ENCODE measurements at places on chromosomes 6 and 20.
A peak's percentile ranks its signal among the peaks of the same experiment; 100 is the strongest.

DNA sequence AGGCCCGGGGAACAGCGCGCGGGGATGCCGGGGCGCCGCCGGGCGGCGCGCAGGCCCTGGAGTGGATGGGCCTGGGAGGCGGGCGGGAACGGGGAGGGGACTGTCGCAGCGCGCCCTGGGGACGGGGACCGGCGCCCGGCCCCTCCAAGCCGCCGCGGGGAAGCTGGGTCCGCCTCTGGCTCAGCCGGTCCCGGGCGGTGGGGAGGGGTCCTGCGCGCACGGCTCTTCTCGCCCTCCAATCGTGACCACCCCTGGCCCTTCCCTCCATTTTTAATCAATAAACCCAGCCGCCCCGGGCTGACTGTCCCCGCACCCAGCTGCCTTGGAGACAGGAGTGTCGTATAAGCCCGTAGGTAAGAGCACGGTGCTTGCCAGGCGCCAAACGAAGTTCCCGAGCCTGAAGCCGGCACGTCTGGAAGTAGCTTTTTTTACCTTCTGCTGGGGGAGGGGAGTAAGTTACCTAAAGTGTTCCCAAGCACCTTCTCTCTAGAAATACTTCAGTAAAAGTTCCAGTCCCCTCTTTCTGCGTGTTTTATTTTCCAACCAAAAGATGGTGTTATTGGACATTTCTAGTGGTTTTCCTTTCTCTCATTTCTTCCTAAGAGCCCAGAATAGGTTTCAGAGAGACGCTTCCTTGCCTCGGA, 780 bp upstream of the TAF4 start:
- peak; percentile 68 for DNase-seq

DNA sequence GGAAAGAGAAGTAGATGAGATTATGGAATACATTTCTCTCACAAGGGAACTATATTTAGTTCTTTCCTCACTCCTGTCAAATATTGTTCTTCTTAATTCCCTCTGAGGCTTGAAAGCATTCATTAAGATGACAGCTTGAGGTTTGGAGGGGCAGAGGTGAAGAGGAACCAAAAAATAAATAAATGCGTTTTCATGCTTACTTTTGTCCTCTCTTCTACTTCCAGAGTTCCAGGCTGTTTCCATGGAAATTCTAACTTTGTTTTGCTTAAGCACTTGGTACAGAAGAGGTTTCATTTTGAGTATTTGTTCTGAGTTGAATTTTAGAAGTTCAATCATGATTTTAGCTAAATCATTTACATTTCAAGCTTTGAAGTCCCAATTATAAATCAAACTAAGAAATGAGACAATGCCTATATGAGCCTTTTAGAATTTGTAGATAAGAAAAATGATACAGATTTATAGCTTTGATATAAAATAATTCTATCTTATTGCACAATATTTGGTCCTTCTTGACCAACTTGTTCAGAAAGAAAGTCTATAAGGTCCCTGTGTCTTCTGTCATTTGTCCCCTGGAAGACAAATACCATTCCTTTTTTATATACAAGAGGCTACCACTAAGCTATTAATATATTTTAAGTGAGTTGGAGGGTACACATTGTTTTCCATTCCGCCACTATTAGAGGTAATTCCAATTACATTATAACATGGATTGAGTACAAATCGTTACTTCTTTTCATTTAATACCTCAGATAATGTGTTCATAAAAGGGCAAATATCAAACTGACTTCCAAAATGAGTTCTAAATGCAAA, 16.3 kb downstream of the RBM24 start:
- no peak for DNase-seq

DNA sequence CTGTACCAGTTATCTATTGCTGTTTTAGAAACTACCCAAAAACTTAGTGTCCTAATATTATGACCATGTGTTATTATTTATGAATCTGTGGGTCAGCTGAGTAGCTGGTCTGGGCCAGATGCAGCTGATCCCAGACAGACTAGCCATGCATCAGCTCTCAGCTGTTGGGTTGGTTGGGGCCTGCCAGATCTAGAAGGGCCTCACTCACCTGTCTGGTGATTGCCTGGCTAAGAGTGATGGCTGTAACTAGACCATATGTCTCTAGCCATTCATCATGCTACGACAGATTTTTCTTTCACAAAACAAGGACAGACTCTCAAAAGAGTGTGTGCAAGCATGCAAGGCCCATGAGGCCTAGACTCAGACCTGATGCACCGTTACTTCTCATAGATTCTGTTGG, 403.2 kb downstream of the SAMD5 start:
- no peak for DNase-seq

DNA sequence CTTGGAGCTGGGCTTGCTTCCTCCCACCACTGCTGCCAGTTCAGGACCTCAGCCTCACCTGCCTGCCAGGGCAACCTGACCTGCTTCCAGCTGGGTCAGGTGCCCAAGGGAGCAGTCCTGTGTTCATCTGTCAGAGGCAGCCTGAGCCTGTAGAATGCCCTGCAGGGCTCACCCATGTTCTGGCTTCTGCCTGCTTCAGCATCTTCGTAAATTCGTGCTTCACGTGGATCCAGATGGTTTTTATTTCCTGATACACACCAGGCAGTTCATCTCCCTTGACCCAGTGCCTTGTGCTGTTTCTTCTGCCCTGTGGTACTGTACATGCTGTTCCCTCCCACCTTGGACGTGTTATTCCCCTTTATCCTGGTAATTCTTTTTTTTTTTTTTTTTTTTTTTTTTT, 50.2 kb downstream of the ARID1B start:
- no peak for DNase-seq

GRCh38 chr6:144912474-144912873, 627.3 kb downstream of the UTRN start:
- DNase-seq, result peak; percentile 56

GRCh38 chr6:31821301-31822035, 6.1 kb upstream of the HSPA1B start:
- peak; percentile 71 for DNase-seq

DNA sequence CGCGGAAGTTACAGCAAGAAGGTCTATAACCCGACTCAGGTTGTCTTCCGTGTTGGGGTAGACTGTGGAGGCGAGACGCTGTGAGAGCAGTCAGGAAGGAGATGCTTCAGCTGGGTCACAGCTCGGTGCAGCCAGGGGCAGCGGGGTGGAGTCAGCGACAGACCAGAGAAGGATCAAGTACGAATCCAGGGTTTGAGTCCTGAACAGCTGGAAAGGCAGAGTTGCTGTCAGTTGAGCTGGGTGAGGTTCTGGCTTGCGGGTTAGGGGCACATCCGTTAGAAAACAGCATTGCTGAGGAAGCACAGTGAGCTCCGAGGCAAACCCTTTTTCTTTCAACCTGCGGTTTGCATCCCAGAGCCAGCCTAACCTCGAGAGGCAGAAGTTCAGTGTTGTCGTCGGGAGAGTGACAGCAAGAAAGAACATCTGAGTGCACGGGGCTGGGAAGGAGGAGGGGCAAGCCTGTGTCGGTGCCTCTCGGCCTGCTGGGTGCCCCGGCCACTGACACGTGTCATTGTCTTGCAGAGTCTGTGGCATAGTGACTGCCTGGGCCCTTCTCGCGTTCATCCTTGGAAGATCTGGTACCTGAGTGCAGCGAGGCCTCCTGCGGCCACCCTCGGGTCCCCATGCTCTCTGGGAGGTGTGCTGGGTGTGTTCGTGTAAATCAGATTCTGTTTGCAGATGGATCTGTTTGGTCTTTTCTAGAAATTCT, 20.0 kb downstream of the PNLDC1 start:
- DNase-seq, result peak; percentile 79

DNA sequence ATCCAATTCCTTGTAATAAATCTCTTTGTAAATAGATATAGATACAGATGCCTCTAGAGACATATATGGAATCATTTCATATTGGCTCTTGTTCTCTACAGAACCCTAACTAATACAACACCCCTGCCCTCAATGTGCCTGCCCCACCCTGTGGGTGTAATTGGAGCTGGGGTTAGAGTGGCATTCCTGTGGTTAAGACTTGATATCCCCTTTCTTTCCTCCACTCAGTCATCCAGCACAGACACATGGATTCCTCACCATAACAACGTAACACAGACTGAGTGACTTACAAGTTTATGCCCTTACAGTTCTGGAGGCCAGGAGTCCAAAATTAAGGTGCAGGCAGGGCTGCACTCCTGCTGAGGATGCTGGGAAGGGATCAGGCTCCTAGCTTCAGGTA, 42.8 kb downstream of the C6orf118 start:
- no peak for DNase-seq

DNA sequence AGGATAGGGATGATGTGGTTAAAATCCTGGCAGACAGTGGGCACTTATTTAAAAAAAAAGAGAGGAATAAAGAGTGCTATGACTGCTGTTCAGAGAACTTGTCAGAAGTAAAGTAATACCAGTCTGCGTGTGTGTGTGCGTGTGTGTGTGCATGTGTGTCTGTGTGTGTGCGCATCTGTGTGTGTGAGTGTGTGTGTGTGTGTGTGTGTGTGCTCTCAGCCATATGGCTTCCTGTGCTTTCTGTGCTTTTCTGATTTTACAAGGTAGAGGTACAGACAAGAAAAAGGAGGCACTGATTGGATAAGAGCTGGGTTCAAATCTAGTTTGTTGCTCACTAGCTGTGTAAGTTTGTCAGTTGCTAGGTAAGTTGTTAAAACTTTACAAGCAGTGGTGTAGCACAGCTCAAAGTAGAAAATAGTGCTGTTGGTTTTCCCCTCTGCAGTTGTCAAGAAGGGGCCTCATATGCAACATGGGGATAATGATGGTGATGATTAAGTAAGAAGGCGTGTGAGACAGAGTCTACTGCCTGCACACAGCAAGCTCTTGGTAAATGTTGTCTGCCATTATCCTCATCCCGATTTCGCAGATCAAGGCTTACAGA, 155.3 kb upstream of the ZNF217 start:
- DNase-seq, result no peak

DNA sequence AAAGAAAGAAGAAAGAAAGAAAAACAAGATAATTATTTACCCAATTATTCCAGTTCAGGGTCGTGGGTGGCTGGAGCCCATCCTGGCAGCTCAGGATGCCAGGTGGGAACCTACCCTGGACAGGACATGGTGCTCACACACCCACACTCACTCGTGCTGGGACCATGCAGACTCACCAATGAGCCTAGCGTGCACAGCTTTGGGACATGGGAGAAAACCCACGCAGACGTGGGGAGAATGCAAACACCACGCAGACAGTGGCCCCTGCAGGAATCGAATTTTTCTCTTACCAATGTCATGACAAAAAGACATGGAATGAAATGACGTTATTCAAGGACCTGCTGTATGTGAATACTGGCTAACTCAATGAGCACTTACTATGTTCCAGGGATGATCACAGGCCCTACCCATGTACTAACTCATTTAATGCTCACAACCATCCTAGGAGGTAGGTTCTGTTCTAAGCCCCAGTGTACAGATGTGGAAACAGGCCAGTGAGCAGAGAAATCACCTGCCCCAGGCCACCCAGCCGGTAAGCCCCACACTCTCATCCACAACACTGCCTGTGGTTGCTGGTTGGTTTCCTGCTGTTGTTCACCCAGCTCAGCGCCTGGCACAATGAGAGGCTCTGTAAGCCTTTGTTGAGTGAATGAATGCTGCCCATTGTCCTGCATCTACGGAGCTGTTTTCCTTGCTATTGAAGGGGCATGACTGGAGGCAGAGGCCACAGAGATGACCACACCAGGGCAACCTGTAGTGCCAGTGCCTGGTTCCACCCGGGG, 6.8 kb upstream of the PI16 start:
- no peak for DNase-seq

DNA sequence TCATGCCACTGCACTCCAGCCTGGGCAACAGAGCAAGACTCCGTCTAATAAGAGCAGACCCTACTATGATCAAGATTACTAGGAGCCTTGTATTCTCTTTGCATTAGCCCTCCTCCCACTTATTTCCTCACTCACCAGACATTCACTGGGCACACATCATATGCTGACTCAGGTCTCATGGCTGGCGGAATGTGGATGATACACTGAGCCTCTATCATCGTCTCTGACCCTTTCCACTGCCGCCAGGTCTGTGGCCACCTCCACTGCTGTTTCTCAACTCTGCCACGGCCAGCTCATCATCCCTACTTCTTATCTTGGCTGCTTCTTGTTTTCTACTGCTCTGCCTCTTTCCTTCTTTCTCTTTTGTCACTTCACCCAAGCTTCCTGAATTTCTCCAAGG, 161.0 kb downstream of the BACH2 start:
- peak; percentile 30 for DNase-seq

DNA sequence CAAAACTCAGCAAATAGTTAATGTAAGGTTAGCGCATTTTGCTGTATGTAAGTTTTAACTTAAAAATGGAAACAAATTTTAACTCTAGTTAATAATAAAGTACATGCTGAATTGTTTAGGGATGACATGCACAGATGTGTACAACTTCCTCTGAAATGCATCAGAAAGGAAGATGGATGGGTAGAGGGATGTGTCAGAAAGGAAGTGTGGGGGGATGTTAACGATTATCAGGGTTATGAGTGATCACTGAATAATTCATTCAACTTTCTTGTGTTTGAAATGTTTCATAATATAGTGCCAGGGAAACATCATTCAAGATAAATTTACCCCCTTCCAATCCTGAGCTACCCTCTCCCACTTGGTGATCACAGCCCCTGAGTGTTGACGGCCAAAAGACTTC, 87.6 kb downstream of the FOXA2 start:
- no peak for DNase-seq

DNA sequence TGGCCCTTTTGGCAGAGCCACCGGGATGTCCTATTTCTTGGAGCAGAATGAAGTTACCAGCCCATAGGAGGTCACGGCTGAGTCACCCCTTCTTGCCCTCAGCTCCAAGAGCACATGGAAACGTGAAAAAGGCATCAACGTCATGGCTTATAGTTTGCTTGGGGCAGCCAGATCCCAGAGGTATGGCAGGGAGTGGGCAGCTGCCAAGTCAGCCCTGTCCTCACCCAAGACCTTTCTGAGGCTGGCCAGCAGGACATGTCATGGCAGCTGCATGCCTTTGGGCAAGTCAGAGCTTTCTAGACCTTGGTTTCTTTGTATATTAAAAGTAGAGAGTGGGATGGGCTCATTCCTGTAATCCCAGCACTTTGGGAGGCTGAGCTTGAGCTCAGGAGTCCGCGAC, 8.2 kb upstream of the MDFI start:
- DNase-seq, result no peak

DNA sequence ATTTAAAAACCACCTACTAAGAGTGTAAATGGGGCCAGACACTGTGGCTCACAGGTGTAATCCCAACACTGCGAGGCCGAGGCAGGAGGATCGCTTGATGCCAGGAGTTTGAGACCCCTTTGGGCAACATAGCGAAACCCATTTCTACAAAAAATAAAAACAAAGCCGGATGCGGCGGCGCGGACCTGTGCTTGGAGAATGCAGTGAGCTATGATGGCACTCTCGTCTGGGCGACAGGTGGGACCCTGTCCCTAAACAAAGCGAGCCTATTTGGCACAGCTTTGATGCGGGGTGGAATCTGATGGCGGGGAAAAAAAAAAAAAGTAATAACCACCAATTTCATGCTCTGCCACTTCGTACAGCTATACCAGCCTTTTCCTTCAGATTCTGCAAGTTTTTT, 1.1 kb downstream of the TCP1 start:
- DNase-seq, result no peak

GRCh38 chr20:16479666-16480065, 93.6 kb downstream of the KIF16B start:
- no peak for DNase-seq

DNA sequence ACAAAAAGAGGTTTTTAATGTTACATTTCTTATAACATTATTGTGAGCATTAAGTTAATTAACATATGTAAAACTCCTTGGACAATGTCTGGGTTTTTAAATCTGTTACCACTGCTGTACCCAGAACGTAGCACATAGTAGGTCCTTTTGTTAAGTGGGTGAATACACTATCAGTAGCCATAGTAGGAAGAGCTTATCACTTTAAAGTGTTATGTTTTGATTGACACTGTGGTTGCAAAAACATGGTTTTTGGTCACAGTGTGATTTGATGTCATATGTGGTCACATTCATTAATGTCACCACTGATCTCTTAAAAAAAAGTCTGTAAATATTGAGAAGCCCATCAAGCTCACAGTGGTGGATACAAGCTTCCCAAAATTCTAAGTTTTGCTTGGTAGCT, 160.7 kb downstream of the PLCB1 start:
- DNase-seq, result peak; percentile 13
